SJSA1 (cell line): ENCODE measurements at places on chromosomes 3 and 15. TPM values are rescaled to one million over a fixed set of nuclear protein-coding genes. Genes with fewer than 3 reads are reported as not detected.

GOLGA8J gene
- not detected in 2 replicates for total RNA-seq

DNA sequence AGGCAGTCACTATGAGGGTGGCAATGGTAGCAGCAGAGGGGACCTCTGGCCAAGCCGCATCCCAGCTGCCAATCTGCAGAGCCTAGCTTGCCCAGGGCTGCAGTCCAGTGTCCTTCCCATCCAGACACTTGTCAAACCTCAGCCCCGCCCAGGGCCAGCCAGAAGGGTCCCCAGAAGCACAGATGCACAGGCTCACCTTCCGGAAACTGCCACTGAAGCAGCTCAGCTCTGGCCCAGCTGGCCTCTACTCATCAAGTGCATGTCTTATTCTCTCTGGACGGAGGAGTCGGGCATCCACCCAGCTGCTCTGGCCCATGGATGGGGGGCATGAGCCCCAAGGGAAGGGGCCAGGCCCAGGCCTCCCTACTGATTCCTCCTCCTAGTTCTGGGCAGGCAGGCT lies 69.2 kb downstream of the DNAJB8 start:
- DNase-seq: no peak

DNA sequence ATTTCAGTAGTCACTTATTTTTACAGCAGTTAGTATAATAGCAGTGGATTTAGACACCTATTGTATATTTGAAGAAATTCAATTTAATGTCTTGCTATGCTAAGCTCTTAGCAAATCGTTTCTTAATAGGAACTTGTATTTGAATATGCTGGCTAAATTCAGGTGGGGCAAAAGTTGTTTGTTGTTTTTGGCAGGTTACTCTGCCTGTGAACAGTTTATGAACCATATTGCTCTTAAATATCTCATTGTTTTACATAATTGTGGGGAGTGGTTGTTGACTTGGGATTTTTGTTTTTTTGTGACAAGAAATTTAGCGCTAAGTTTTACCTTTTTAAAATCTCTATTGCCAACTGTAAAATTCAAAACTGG lies 43.4 kb downstream of the NR2C2 start:
- DNase-seq: no peak

GRCh38 chr3:45124956-45125355 lies 21.2 kb downstream of the CDCP1 start:
- no peak for DNase-seq

DNA sequence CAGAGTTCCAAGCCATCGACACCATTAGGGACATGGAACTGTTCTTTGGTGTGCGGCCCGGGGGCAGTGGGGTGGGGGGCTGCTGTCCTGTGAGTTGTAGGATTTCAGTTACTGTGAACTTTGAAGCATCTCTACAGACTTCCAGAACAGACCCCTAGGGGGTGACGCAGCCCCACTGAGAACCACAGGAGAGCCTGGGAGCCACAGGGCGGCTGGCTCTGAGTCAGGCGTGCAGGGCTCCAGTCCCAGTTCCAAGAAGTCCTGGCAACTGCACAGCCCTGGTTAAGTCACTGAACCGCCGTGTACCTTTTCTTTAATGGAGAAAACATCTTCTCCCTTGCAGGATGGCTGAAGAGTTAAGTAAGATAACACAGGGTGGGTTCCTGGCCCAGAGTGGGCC lies 23.5 kb upstream of the LRTM1 start:
- peak; percentile 54 for DNase-seq

DOCK3 gene
- total RNA-seq: 0.09 and 0.29 TPM in 2 replicates

- no peak for DNase-seq
Observed at GRCh38 chr3:32392536-32393302, 1.1 kb downstream of the CMTM7 start.

DNA sequence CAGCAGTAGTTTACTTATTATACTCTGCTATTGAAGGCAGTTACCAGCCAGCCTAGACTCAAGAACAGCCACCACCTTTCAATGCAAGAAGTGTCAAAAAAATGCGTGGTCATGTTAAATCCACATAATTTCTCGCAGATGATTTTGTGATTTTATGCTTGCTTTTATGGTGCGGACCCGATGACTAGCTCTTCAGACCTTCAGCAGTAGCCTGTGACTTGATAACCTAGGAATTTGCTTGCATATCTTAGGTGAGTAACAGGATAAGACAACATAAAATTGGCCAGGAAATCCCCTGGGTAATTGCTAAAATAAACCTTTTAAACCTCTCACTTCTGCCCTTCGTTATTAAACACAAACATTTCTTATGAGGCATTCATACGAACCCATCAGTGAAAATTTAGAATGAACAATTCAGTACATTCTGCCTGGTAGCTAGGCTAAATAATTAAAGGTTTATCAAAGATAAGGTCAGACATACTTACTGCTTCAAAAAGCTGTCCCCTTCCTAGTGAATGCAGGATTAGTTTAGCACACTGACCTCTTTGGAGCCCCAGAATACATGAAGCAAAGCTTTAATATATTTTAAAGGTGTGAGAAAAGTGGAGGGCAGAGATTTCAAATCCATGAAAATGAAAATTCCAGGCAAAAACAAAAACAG lies 798.8 kb downstream of the OTOL1 start:
- peak; percentile 31 for DNase-seq

- DNase-seq: peak; percentile 50
Observed at GRCh38 chr3:48232734-48233133, 8.2 kb upstream of the ZNF589 start.

OXTR gene
- total RNA-seq: 4.4 and 5.3 TPM in 2 replicates

DNA sequence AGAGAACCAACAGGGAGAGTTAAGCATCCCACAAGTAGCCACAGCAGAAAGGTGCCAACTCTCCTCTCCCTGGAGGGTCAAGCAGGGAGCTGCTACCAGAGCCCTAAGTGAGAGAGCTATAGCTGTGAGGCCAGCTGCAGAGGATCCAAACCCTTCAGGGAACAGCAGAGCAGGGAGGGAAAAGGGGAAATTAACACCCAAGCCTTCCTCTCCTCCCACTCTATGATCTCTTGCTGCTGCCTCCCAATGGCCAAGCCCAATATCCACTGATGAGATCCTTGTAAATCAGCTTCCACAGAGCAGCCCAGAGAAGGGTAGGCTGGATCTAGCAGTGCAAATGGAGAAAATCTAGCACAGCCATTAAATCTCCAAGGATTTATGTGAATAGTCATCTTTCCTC lies 68.2 kb upstream of the THBS1 start:
- DNase-seq: no peak

DNA sequence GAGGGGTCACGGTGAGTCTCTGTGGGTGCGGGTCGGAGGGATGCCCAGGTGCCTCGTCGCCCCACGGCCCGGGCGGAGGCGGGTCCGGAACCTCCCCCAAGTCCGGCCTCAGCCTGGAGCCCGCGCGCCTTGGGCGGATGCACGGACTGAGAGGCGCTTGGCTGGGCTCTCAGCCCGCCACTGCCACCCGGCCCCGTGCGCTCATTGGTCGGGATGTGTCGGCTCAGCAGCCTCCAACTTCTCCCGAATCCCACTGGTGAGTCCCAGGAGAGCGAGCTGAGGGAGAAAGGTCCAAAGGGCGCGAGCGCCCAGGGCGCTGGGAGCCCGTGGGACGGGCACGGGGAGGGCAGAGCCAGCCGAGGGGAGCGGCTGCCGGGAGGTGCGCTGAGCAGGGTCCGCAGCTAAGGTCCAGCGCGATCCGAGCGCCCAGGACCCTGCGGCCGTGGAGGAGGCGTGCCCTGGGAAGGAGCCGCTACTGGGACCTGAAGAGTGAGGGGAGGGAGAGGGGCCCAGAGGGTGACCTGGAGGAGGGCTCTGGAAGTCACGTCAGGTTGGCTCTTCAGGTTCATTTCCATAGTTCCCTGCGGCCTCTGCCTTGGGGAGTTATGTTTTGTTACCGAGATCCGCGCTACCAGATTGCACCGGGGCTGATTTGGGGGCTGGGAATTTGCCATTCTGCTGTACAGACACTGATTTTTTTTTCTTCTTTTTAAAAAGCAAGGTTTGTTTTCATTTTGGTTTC lies at the start of gene MME:
MME (plus strand) TSS at position 574 of the 742 bp plus-strand sequence. CDS start 3,849 bp downstream, outside the sequence.
- DNase-seq: peak; percentile 55

TMC3 gene
- total RNA-seq: 0.03 TPM in 1 of 2 replicates, not detected in the other

DNA sequence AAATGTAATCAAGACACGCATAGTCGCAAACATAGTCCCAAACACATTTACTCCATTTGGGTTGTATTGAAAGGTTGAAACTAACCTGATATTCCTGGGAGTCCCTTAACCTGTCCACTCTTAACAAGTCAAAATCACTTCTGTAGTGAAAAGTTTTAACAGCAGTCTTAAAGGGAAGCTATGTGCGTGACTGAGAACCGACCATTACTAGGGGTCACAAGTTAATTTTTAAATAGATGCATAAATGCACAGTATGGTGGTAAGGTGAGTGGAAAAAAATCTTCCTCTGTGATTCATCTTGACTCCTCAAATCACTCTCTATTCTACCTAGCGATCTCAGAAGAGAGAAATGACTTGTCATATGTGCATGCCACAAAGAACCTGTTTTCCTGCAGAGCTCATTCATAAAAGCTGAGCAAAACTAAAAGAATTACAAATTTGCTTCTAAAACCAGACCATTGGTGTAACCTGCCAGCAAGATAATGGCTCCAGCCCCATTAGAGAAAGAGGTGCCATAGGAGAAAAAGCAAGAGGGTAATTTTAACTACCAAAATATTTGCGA lies 4.8 kb downstream of the GPR15 start:
- no peak for DNase-seq

DNA sequence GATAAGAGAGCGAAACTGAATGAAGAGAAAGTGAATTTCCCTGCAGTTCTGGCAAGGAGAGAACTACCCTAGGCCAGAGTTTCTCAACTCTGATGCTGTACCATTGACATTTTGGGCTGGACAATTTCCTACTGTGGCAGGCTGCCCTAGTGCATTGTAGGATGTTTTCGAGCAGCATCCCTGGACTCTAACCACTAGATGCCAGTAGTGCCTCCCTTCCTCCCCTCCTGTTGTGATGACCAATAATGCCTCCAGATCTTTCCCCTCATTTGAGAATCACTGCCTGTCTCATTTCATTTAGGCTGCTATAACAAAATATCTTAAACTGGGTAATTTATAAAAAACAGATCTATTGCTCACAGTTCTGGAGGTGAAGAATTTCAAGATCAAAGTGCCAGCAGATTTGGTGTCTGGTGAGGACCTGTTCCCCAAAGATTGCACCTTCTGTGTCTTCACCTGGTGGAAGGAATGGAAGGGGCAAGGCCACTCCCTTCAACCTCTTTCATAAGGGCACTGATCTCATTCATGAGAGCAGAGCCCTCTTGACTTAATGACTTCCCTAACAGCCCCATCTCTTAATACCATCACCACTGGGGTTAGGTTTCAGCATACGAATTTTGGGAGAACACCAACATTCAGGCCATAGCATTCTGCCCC lies 188.9 kb upstream of the MEIS2 start:
- DNase-seq: no peak

MESD gene
- total RNA-seq: 23.1 and 26.3 TPM in 2 replicates
